Pancreas (tissue), 10 donors: ENCODE measurements at places on chromosomes 7 and 10. TPM values are rescaled to one million over a fixed set of nuclear protein-coding genes. Genes with fewer than 3 reads are reported as not detected.

The GIMAP4 gene
- total RNA-seq: 3.4 TPM

The MKI67 gene
- total RNA-seq: 1.9 TPM

GRCh38 chr10:541750-542371 lies 147.6 kb downstream of the DIP2C start:
- no peaks in the 10 kb centered on the region for H3K4me1 ChIP-seq
- H3K27ac ChIP-seq: no peak overlapping the region
- DNase-seq: no peak
- no peak overlapping the region for H3K4me3 ChIP-seq
- no peaks in the 10 kb centered on the region for H3K27me3 ChIP-seq

DNA sequence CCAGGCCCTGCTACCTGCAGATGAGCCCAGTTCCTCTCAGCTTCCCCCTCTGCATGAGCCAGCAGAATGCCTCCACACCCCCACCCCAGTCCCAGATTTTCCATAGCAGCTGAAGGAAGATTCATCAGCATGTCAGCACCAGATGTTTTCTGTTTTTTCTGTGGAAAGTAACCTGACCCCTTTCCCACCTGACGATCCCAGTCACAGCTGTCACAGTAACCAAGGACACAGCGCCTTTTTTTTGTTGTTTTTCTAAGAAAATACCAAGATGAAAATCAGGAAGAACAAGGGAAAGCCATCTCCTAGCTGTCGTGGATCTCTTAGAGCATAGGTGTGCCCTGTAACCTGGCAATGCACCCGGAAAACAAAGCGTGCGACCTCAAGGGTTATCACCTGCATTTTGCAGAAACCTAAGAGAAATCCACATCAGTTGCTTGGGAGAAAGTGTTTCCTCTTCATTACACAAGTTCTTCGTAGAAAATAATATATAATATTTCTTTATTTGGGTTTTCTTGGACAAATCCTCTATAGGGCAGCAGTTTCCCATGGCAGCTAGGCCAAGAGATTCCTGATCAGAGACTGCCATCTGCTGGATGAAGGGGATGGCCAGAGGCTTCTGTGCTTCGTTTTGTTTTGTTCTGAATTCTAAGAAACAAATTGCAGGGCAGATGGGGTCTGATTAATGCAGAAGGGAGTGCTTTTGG lies 401.9 kb downstream of the TNS3 start:
- H3K27ac ChIP-seq: no peak overlapping the region
- no peaks in the 10 kb centered on the region for H3K27me3 ChIP-seq
- no peak overlapping the region for H3K4me3 ChIP-seq
- H3K36me3 ChIP-seq: no peaks in the 10 kb centered on the region
- no peak for DNase-seq
